CD4-positive, alpha-beta T cell treated with Interleukin-6 for 4 hours (primary cell): ENCODE measurements at places on chromosomes 7 and 10.

- peak; percentile 21 for DNase-seq
These were observed 669 bp downstream of the PI4K2A start for GRCh38 chr10:97640868-97641811.

DNA sequence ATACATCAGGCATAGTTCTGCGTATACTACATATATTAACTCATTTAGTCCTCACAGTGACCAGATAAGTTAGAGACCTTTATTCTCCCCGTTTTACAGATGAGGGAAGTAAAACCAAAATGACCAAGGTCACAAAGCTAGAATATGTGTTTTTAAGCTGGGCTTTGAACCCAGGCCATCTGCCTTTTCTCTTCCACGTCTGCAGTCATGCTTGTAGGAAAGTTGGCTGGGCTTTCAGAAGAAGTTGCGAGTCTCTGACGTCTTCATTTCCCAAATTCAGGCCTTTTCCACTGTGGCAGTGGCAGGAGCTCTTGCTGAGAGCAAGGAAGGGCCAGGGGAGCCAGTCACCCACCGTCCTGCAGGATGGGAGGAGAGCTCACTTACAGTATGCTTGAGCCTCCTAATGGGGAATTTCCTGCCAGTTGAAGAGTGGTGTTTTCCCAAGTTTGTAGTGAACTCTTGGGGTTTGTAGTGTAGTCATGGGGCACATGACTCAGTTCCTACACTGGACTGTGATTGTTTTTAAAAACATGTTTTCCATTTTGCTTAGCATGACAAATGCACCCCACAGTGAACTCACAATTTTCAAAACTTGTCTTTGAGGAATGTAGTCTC, 34.2 kb downstream of the CYP17A1 start:
- DNase-seq: no peak

DNA sequence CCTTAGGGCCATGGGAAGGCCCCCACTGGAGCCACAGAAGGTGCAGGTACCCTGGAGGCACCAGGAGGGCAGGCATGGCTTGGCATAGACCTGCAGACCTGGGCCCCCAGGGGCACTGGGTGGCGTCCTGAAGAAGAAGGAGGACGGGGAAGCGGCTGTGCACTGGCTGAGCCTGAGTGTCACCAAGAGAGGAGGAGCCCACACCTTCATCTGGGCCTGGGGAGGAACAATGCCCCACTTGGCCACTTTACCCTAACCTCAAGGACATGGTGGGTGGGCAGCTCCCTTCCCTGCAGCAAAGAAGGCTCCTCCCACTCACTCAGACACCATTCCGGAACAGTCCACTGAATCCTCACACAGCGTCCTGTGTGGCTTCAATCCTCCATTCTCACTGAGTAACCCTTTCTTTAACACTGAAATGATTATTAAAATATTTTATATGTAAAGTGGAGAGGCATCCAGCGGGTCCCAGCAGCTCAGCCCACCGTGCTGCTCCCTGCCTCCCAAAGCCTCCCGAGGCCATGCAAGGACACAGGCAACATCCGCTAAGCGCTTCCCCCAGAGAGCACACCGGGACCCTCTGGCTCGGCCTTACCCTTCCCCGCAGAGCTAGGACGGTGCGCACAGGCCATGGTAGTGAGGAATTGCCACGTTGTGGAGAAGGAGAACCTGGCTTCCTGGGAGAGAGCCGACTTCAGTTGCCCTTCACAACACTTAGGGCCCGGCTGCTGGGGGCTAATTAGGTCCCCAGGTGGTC, 516.7 kb upstream of the MGMT start:
- no peak for DNase-seq

DNA sequence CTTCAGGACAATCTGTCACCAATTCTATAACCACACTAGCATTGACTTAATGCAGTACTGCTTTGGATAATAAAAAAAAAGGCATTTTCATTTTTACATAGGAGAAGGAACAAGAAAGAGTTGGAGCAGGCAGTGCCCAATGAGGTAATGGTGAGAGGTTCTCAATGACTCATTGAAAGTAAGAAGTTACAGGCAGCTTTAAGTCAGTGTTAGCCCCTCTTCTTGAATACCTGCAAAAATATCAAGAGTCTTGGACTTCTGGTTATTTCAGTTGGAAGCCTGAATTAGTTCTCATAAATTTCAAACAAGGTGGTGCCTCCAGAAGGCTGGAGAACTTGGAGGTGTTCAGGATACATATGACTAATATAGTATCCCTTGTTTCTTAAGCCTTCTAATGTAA, 422.5 kb downstream of the HTR7 start:
- DNase-seq: no peak

GRCh38 chr10:66837335-66837734, 88.5 kb upstream of the LRRTM3 start:
- no peak for DNase-seq

GRCh38 chr10:17808971-17809841, at the start of gene MRC1:
MRC1 (plus strand) TSS chr10:17809348; CDS start chr10:17809466, 118 bp downstream.
- no peak for DNase-seq

GRCh38 chr10:77667426-77668324, 30.1 kb upstream of the KCNMA1 start:
- no peak for DNase-seq

DNA sequence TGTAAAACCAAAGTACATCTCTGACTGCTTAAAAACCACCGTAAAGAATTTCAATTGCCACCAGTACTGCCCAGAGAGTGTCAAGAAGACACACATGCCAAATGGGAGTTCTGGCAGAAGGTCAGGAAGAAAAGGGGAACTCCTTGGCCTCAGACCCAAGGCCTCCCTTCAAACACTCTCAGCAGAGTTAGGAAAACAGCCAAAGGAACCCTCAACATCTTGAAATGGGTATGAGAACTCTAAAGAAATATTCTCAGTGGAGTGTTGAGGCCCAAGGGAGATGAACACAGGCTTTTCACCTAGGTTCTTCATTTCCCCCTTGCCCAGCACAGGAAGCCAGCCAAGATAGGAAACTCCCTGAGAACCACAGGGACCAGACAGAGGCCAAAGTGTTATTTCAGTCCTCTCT, 96.1 kb upstream of the ASAH2 start:
- DNase-seq: no peak

- no peak for DNase-seq
These were observed 52.0 kb downstream of the GTF2IRD1 start for GRCh38 chr7:74505471-74506324.

GRCh38 chr10:100508691-100509150, 10.9 kb downstream of the SEC31B start:
- DNase-seq: peak; percentile 59
